ENCODE measurements at places on chromosomes 2 and 18.

DNA sequence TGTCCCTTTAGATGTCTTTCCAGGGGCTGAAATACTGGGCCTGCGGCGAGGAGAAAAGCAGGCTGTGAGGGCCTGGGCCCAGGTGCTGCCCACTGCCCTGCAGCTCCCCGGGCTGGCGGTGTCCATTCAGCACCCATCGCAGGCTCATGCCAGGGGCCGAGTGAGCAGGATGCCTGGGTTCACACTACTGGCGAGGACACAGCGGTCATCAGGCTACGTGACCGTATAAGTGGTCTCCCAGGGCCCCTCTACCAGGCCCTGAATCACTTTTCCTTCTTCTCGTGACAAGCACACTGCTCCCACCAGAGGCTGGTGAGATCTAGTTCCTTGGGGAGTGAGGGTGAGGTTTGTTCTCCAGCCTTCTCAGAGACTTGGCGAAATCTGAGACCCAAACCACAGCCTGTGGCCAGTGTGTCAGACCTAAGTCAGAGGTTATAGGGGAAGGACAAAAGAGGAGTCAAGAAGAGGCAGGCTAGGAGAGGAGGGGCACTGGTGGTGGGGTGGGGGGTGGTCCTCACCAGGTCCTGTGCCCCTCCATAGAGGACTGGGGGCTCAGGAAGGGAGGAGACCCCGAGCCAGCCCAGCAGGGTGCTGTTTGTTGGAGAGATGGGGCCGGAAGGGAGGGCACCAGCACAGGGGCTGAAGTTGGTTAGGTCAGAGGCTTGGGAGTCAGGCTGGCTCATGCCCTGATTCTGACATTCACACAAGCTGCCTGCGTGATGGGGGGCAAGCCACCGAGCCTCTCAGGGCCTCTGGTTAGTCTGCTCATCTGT lies 6.6 kb upstream of the SEMA4C start:
- no peak for DNase-seq

- no peak for DNase-seq
Measured at GRCh38 chr2:167987558-167987957, 259.8 kb downstream of the STK39 start.

DNA sequence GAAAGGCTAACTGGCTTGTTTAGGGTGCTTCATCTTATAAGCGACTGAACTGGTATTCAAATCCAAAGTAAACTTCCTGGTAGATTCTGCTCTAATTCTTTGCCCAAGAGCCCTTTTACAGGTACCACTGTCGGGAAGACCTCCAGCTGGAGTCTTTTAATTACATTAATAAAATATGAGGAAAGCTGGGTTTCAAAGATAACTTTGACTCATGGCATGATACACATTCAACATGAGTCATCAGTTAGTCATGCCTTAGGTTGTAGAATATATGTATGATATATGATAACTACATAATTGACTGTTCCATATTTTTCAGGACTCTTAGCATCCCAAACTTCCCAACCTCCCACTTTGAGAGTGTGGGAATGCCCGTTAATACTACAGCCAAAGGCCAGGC lies 32.3 kb downstream of the ZCCHC2 start:
- no peak for DNase-seq

DNA sequence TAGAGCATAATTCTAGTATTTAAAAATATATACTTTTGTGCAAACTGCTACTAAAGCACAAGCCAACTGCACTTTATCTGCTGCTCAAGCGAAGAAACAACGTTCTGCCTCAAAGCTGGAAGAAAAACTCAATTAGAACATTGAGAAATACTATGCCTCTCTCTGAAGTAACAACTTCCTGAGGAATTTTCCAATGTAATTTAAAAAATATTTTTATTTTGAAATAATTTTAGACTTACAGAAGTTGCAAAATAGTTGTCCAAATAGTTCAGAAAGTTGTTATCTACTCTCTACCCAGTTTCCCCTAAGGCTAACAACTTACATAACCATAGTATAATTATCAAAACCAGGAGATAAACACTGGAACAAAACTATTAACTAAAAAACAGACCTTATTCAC lies 12.3 kb upstream of the POLI start:
- no peak for DNase-seq

DNA sequence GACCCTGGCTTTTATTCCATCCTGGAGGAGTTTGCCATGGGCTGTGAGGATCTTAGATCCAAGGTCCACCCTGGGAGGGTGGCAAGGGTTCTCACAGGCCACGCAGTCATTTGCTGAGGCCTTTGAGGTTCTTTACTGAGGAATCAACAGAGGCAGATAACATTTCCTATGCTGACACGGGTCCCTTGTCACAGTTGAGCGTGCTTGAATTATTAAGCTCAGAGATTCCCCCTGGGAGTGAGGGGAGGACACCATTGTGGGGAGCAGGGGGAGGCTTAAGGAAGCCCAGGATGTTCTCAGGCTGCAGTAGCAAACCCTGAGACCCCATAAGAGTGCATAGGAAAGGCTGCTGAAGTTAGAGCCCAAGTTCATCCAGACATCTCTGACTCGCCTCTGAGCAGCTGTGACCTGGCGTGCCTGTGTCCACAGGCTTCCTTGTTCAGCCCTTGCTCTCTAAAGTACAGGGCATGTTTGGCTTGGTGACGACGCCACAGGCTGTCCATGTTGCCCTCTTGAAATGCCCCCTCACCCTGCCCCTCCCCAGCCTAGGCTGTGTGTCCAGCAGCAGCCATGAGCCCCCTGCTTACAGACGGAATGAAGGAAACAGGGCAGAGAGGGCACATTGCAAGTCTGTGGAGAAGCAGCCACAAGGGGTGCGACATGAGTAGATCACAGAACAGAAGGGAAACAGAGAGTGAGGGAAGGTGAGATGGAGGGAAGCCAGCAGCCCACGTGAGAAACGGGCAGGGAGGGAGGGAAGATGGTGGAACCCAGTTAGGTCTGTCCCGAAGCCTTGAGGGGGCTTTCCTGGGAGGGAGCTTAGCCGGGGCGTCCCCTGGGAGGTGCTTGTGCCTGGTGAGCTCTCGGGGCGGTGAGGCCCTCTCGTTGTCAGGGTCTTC lies 34.0 kb downstream of the NAPG start:
- DNase-seq = no peak

- no peak for DNase-seq
Measured at GRCh38 chr18:49846361-49846662, 33.0 kb upstream of the ACAA2 start.

DNA sequence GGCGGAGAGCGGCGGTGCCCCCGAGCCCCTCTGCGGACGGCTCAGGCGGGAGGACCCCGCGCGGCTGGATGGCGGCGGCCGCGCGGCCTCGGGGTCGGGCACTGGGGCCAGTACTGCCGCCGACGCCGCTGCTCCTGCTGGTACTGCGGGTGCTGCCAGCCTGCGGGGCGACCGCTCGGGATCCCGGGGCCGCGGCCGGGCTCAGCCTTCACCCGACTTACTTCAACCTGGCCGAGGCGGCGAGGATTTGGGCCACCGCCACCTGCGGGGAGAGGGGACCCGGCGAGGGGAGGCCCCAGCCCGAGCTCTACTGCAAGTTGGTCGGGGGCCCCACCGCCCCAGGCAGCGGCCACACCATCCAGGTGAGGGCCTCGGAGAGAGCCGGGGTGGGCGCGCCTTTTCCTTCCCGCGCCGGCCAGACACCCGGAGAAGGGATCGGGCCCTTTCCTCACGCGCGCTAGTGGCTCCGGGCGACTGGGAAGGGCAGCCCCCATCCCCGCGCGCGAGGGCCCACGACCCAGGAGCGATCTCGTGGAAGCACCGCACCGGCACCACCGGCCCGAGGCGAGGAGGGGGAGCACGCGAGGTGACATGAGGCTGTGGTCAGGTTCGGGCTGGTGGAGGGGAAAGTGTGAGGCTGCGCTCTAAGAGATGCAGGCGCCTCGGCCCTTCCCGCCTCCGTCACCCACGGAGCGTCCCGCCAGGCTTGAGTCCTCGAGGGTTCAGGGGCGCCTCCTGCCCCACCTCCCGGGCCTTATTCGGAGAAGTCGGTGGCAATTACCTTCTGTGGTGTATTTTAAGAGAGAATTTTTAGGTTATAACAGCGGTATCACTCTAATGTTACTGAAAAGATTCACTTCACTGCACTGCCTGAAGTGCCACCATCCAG lies 607 bp downstream of the LAMA3 start:
- no peak for DNase-seq

GRCh38 chr18:58105206-58105887 lies 61.3 kb downstream of the NEDD4L start:
- DNase-seq = no peak

DNA sequence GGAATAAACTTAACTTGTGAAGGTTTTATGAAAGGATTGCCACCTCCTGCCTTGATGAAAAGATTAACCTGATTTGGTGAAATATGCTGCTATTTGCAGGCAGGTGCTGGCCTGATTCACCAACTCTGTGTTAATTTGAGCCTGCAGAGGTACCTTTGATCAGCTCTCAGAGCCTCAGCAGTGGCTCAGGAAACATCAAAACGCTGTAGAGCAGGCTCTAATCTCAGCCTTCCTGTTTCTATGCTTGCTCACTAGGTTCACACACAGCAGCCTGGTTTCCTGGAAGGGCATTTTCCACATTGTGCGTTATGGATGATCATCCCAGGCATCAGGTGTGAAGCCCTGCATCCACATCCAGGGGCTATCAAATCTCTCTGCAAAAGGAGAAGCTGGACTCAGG lies 16.9 kb downstream of the TGIF1 start:
- no peak for DNase-seq

- no peak for DNase-seq
Measured at GRCh38 chr2:2056531-2056930, 274.5 kb downstream of the MYT1L start.

DNA sequence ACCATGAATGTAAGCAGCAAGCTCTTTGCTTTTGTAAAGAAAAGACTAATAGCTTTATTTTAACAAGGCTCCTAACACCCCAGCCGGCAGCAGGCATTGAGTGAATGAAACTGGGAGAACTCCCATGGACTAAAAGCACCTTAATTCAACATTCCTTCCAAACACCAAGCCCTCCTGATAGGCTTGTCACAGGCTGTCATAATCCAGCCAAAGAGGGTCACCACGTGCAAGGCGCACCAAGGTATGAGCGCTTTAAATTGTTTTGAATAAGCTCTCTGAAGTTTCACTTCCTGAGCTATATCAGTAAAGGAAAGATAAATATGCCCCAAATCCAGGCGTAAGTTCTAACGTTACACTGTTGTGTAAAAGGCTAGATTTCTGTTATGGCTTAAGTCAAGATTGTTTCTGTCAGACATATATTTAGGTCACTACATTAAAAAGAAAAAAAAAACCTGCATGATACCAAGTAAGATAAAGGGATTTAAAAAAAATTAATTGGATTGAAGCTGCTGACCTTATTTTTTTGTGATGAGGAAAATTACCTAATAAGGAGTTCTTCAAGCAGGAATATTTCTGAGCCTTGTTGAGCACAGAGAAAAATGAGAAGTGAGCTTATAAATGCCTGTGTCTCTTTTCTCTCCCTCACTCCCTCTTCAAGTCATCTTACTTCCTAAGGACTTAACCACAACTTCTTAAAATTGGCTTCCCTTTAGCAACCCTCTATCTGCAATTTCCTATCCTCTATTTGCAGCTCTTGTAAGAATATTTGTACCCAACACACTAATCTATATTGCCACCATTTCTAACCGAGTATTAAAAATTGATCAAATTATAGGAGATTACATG lies 136.1 kb upstream of the NRP2 start:
- DNase-seq = no peak

DNA sequence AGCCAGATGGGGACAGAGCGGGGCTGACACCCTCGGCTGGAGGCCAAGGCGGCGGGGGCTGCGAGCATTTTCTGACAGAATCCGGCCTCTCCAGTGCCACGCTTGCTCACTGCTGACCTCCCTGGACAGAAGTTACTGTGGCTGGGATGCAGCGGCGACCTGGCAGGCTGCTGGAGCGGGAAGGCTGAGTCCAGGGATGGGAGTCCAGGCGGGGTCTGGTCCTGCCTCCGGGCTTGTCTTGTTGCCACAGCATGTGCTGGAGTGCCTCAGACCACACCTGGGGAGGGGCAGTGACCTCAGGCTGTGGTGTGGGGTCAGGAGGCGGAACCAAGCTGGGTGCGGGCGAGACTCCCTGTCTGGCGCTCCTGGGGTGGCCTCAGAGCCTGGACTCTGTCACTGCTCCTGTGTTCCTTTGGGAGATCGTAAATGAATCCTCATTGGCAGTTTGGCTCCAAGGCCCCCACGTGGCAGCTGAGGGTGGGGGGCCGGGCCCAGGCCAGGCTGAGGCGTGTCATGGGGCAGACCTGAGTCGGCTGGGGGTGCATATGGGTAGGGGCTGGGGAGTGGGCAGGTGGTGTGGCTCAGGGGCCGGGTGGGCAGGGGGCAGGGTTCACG lies 5.5 kb downstream of the BOK start:
- DNase-seq = no peak

DNA sequence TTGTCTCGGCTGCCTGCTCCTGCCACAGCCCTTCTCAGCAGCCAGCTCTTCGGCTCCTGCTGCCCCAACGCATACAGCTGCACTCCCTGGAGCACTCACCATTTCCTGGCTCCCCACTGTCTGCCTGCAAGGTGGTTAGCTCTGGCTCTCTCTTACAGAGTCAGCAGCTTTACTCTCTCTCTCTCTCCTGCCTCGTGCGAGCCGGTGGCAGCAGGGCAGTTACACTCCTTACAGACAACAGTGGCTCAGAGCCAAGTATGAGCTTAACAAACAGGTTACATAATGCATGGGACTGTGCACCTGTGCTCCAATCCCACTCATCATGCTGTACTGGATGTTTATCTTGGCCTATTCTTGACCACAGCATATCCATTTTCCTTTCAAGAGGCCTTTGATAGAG lies 47.4 kb upstream of the DNAJC10 start:
- peak; percentile 92 for DNase-seq

- no peak for DNase-seq
Measured at GRCh38 chr2:145303536-145303935, 783.6 kb upstream of the ZEB2 start.

DNA sequence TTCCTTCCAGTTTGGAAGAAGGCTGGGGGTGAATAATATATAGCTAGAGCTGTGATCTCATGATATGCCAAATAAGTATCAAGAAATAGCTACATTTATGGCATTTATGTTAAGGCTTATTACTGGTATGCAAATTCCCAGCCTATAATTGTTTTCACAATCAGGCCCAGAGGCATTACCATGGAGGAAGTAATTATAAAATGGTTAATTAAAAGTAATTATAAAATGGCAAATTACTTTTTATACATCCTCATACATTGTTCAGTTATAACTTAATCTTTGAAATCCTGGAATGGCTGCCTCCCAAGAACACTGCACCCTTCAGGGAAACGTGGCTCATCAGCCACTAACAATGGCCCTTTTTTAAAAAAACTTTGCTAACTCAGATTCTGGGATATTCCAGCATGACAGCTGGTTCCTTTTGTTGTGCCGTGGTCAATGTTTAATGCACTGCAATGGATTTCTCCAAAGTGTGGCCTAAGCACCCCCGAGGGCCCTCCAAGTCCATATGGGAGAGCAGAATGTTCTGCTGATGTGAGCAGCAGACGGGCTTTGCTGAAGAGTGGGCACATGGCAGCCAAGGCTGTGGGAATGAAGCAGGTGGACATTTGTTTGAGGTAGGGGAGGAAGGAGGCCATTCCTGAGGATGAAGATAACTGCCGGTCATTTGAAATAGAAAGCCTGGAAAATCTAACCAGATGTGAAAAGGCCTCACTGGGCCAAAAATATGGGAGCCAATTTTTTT lies 483.5 kb upstream of the GCFC2 start:
- no peak for DNase-seq

GRCh38 chr2:23604731-23605130 lies 219.8 kb downstream of the KLHL29 start:
- no peak for DNase-seq

Data from NCI-H774 (cell line).